Cortex of kidney (tissue), 1 donor: ENCODE measurements at places on chromosomes 13 and 19.

DNA sequence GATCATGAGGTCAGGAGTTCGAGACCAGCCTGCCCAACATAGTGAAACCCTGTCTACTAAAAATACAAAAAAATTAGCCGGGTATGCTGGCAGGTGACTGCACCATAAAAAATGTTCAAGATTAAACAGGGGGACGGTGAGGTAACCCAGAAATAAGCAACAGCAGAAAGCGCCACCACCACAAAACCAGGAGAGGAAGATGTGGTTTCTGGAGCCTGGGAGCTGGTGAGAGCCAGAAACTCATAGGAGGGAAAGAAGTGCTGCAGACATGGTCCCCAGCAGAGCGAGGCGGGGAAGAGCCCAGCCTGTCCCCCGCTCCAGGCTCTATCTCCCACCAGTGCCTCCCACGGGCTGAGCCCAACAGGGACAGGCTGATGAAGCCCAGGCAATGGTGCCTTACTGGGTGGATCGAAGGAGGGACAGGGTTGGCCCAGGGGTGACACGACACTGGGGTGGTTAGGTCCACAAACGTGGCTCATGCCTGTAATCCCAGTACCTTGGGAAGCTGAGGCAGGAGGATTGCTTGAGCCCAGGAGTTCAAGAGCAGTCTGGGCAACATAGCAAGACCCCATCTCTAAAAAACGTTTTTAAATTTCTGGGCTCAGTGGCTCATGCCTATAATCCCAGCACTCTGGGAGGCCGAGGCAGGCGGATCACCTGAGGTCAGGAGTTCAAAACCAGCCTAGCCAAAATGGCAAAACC lies 19.0 kb downstream of the SPC24 start:
- DNase-seq, result no peak

- DNase-seq, result no peak
Measured at GRCh38 chr13:44394658-44395057, 21.0 kb downstream of the SERP2 start.

- DNase-seq, result no peak
Measured at GRCh38 chr13:93953841-93954240, 525.6 kb downstream of the DCT start.

- no peak for DNase-seq
Measured at GRCh38 chr13:75309981-75310580, 171.9 kb downstream of the TBC1D4 start.

DNA sequence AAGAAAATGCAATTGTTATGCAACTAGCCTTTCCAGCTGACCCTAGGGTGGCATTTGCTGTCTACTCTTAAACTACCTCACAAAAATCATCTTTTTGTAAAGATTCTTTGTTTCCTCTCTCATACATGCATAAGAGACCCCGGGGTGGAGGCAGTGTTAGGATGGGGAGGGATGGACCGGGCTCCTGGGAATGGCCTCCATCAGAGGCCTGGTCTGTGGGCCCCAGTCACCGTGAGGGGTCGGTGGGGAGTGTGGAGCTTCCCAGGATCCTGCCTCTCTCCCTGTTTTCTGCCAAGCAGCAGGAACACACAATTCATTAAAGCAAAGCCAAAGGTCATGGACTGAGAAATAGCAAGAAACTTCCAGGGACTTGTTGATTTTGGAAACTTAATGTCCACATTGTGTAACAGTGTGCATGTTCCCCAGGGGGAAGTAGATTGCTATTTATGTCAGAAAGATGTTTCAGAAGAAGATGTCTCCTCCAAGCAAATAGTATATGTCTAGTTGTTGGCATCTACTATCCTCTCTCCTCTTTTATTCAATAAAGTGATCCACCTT lies 241.4 kb downstream of the ENOX1 start:
- DNase-seq, result no peak

- no peak for DNase-seq
Measured at GRCh38 chr13:35909837-35910540, 221.2 kb downstream of the DCLK1 start.

GRCh38 chr13:96460609-96461008 lies 370.7 kb downstream of the HS6ST3 start:
- DNase-seq, result no peak

- no peak for DNase-seq
Measured at GRCh38 chr13:23995283-23996073, 98.2 kb upstream of the C1QTNF9B start.

GRCh38 chr13:30874561-30874960 lies 31.5 kb upstream of the MEDAG start:
- no peak for DNase-seq

GRCh38 chr13:94435604-94436226 lies 43.8 kb downstream of the DCT start:
- DNase-seq, result no peak

DNA sequence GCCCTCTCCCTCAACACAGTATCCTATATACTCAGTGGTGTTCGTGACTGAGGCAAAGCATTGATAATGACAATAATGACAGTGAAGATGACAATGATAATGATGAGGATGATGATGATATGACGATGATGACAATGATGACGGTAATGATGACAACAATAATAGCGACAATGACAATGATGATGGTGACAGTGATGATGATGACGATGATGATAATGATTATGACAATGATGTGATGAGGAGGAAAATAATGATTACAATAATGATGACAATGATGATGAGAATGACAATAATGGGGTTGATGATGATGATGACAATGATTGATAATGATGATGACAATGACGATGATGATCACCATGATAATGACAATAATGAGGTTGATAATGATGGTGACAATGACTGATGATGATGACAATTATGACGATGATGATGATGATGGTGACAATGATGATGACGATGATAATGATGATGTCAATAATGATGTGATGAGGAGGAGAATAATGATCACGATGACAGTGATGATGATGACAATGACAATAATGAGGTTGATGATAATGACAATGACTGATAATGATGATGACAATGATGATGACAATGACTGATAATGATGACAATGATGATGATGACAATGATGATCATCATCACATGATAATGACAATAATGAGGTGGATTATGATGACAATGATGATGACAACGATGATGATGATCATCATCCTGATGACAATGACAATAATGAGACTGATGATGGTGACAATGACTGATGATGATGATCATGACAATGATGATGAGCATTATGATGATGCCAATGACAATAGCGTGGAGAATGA lies 16.7 kb downstream of the ELSPBP1 start:
- DNase-seq, result no peak

DNA sequence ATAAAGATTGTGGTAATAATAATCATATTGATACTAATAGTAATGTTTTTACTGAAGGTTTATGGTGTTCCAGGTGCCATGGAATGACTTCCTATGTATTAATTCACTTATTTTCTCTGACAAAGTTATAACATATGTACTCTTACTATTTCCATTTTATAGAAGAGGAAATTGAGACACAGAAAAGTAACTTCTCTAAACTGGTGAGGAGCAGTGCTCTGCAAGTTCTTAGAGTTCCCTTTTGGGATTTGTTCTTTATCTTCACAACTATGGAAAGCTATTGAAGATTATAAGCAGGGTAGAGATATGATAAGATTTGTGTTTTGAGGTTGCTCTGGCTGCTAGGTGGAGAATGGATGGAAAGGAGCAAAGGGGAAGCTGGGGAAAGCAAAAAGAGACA lies 83.9 kb upstream of the OLFM4 start:
- DNase-seq, result no peak

- DNase-seq, result no peak
Measured at GRCh38 chr13:50203256-50203941, 188.2 kb downstream of the KCNRG start.

DNA sequence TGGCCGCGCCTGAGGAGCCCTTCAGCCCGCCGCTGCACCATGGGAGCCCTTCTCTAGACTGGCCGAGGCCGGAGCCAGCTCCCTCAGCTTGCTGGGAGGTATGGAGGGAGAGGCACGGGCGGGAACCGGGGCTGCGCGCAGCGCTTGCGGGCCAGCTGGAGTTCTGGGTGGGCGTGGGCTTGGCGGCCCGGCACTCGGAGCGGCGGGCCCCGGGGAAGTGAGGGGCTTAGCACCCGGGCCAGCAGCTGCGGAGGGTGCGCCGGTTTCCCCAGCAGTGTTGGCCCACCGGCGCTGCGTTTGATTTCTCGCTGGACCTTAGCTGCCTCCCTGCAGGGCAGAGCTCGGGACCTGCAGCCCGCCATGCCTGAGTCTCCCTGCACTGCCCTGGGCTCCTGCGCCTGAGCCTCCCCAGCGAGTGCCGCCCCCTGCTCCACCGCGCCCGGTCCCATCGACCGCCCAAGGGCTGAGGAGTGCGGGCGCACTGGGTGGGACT lies 1890.0 kb upstream of the PCDH20 start:
- DNase-seq, result no peak

DNA sequence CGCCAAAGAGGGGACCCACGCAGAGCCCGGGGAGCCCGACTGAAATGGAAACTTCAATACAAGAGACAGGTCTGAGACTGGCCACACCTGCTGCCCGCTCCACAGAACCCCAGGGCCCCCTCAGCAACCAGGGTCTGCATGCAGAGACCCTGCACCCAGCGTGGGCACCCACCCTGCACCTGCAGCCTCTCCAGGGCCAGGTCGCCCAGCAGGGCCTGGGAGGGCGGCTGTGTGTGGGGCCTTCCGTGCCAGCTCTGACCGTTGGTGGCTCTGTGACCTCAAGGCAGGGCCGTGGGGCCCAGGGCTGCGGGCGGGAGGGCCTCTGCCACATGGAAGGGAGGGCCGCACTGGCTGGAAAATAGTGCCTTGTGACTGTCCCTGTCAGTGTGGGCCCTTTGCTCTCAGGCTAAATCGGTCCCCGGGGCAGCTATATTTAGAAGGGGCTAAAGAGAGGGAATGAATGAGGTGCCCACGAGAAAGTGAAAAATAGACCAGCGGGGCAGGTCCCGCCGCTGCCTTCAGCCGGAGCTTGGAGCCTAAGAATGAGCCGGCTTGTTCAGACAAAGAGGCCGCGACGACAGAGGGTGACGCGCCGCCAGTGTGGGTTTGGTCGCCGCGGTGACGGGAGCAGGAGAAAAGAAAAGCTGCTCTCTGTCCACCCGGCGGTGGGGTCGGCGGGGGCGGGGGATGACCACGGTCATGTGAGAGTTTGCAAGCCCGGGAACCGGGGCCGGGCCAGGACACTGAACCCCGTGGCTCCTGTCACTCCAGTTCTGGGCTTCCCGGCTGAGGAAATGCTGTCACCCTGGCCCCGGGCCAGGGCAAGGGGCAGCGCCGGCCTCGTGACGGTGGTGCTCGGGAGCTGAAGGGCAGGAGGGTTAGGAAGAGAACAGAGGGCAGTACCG lies 70.5 kb downstream of the GADD45B start:
- no peak for DNase-seq

- no peak for DNase-seq
Measured at GRCh38 chr19:55681131-55682092, 6.4 kb downstream of the EPN1 start.

DNA sequence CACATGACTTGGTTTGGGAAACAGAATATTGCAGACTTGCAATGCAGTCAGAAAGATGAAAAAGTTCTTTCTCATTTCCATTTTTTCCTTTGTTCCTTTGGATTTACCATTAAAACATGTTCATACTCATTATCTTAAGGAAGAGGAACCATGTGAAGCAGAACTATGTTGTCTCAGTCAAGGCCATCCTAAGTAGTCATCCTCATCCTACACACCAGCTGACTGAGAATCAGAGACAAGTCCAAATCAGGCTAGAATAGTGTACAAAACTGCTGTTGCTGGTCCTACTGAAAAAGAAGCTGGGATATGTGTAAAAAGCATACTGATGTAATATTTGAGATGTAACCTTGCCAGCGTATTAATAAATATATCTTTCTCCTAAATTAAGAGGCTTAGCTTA lies 433.4 kb downstream of the SLITRK5 start:
- DNase-seq, result no peak

DNA sequence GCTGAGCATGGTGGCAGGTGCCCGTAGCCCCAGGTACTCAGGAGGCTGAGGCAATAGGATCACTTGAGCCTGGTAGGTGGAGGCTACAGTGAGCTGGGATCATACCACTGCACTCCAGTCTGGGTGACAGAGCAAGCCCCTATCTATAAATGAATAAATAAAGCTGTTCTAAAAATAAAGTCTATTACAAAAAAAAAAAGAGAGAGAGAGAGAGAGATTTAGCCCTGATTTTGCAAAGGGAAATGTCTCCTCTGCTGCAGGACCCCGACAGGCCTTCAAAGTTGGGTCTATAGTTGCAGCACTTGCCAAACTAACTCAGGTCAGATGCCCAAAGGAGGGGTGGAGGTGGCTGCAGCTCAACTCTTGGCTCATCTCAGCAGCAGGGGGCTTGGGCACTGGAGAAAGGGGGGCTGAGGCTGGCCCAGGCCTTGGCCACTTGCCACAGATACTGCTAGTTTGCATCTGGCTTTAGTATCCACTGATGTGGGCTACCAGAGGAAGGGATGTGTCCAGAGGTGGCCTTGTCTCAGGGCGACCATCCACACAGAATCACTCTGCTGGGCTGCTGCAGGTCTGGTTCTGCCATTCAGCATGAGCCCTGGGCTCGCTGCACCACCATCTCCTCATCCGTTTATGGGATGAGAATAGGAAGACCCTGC lies 30.8 kb upstream of the AKT2 start:
- DNase-seq, result no peak

GRCh38 chr19:31348481-31349159 lies 616 bp downstream of the TSHZ3 start:
- DNase-seq, result no peak

DNA sequence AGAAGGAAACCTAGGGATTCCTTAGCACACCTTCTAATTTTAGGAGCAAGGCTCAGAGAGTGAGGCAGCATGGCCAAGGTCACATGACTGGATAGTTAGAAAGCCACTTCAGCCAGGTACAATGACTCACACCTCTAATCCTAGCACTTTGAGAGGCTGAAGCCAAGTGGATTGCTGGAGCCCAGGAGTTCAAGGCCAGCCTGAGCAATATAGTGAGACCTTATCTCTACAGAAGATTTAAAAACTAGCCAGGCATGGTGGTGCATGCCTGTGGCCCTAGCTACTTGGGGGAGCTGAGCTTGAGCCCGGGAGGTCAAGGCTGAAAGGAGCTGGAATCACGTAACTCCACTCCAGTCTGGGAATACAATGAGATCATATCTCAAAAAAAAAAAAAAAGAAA lies 69.2 kb downstream of the TEX26 start:
- DNase-seq, result no peak
